ENCODE measurements at places on chromosomes 7 and 10.

DNA sequence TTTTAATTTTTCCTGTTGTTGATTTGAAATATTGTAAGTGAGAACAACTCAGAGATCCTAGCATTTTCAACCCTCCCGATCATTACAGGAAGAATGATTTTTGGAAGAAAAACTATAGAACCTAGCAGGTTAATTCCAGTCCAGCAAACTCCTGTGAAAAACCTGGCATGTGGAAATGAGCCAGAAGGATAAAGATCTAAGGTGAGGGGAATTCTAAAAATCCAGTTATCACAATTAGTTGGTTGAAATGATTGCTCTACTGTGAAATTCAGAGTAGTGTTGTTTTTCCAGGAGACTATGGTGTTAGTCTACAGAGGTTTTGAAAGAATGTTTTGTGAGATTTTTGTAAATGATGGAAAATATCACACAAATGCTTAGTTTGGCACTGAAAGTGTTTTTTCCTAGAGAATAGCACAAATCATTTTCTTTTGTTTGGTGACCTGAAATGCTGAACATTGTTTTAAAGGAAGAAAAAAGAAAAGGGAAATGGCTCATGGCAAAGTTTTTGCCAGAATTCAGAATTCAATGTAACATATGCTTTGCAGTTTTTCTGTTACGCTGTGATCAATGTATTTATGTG lies 152.4 kb upstream of the SLC26A5 start:
- DNase-seq = no peak

DNA sequence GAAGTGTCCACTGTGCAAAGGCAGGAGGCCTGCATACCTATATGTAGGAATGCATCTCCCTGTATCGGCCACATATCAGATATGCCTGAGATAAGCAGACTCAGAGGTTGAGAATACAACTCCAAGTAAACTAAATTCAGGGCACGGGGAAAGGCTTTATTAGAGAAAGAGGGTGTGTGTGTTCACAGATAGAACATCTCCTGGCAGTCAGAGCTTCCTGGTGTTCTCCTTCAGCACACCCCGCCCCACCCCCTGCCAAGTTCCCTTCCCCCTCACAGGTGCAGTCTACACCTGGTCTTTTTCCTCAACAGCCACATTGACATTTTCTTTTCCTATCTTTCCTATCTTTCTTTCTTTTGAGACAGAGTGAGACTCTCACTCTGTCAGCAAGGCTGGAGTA lies 17.1 kb downstream of the GBX1 start:
- DNase-seq = no peak

- no peak for DNase-seq
Measured at GRCh38 chr7:1513657-1514095, 9.5 kb upstream of the INTS1 start.

- no peak for DNase-seq
Measured at GRCh38 chr7:30010021-30010420, 16.5 kb downstream of the FKBP14 start.

DNA sequence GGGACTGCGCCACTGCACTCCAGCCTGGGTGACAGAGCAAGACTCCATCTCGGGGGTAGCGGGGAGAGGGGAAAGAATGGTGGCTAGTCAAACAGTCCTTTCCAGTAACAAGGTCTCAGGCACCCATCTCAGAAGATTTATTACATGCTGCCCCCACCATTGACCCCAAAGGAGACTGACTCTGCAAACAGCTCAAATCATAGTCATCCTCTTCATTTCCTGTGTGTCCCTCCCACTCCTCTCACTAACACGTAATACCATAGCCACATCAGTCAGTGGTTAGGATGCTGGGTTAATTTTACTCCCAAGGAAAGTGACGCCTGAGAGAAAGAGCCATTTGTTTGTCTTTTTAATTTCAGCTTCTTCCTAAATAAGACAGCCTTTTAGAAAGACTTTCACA lies 56.6 kb upstream of the BET1 start:
- DNase-seq = no peak

DNA sequence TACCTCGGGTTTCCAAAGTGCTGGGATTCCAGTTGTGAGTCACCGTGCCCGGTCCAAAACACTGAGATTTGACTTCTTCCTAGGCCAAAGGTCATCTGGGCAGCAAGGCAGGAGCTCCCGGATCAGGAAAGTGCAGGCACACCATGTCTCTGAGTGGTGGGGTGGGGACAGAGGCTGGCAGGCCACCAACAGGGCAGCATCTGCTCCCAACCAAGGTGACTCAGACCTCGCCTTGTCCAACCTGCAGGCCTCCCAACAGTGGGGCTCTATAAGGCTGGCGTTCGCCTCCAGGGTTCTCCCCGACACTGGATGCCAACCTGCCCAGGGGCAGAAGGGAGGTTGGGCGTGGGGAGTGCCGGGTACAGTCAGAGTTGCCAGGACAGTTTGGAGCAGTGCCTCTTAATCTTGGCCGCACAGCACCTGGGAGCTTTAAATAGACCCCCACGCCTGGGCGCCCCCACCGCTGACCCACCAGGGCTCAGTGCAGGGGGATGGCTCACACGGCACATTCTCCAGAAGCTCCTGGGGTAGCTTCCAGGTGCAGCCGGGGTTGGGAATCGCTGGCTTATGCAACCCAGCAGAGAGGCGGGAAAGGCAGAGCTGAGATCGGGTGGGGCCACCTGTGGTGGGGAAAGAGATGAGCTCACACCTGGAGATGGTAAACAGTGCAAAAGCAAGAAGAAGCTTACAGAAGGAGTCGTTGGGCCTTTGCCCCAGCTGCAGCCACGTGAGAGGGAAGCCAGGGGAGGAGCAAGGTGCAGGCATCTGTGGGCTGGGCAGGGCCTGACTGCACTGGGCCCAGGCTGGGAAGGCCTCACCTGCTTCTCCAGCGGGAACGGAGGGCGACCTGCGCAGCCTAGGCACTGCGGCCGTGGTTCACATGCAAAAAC lies 10.9 kb downstream of the CALML5 start:
- no peak for DNase-seq

DNA sequence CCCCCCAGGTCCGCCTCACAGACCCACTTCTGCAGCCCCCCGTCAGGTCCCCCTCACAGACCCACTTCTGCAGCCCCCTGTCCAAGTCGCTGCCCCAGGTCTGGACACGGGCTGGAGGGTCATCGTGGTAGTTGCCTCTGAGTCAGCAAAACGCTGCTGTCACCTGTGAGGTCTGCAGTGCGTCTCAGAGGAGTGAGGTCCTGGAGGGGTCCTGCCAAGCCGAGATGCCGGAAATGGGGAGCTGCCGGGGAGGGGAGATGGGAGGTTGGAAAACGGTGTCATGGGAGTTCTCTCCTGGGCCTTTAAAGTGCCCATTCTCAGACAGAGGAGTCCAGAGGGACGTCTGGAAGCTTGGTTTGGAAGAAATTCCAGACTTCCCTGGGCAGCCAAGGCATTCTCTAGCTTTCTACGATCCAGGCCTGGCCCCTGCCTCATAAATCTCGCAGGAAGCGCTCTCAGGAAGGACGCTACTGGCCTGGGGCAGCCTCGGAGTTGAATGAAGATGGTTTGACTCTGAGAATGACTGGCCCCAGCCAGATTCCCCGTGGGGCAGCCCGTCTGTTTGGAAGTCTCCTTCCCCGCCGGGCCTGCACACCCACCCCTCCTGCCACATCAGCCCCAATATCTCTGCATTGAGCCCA lies 38.7 kb downstream of the CALML3 start:
- no peak for DNase-seq
